Lung microvascular endothelial cell (primary cell): ENCODE measurements at places on chromosomes 7 and 10. TPM values are rescaled to one million over a fixed set of nuclear protein-coding genes. Genes with fewer than 3 reads are reported as not detected.

DNA sequence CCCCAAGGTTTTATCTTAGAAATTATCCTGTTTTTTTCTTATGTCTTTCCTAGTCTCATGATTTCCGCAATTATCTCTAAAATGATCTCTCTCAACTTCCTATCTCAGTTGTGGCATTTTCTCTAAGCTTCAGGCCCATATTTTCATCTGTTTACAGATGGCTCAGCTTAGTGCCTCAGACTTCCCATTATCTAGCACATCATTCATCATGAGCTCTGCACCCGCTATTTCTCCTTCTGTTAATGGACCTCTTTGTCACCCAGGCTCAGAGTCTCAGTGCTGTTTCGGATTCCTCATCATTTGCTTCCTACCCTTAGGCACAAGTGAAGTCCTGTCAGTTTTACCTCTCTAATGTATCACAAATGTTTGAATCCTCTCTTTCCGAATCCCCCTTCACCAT is 84.1 kb downstream of the BMPR1A start:
- no peak for DNase-seq

- DNase-seq: no peak
Observed at GRCh38 chr7:44400033-44400511, 74.7 kb upstream of the CAMK2B start.

DNA sequence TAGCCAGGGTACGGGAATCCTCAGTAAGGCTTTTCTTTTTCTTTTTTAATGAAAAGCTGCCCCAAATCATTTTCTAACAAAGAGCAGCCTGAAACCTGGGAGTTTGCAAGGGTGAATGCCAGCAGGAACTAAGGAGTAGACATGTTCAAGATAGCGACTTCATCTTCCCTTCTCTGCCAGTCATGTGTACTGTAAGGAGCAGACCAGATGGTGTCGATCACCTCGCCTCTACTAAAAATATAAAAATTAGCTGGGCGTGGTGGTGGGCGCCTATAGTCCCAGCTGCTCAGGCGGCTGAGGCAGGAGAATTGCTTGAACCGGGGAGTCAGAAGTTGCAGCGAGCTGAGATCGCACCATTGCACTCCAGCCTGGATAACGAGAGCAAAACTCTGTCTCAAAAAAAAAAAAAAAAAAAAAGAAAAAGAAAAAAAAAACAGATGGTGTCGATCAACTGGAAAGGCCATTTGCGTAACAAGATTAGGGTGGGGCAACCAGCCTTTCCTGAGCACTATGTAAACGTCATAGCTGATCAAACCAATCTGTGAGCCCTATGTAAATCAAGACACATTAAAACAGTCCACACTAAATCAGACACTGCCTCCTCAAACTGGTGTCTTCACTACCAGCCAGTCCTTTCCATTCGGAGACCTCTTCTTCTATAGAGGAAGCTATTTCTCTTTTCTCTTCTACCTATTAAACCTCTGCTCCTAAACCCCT is 33.8 kb downstream of the NOLC1 start:
- no peak for DNase-seq

The FAM13C gene
- total RNA-seq: 0.20 and 1.1 TPM in 2 replicates

DNA sequence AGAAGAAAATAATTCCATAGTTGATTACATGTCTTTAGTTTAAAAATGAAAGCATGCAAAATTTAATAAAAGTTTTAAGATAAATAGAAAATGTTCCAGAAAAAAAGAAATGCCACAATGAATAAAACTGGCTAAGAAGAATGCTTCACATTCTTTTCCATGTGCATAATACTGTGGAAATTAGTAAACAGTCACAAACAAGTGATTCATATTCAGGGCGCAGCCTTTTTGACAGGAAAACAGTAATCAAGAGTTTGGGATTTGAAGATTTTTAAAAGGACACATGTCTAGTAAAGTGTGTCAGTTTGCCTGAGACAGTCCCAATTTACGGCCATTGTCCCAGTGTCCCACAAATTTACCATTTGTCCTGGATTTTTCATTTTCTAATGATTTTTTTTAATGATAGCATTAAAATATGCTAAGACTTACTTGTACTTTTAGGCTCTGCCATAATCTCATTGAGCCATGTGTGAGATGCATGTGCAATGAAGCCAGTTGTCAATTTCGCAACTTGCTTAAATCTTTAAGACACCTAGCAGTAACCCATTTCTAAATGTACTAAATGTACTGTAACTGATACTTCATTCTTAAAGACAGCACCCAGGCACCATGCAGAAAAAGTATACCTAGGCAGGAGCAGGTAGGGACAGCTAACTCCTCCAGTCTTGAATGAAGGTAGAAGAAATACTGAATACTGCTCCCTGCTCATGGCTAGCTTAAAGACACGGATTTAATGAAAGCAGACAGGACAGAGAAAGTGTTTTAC is 46.9 kb downstream of the ZNF438 start:
- DNase-seq: peak; percentile 75
